Stimulated activated CD4-positive, alpha-beta T cell treated with anti-CD3 and anti-CD28 coated beads, TNF-alpha, amount 100 ng/mL, for 24 hours (primary cell): ENCODE measurements at places on chromosomes 5 and 9.

DNA sequence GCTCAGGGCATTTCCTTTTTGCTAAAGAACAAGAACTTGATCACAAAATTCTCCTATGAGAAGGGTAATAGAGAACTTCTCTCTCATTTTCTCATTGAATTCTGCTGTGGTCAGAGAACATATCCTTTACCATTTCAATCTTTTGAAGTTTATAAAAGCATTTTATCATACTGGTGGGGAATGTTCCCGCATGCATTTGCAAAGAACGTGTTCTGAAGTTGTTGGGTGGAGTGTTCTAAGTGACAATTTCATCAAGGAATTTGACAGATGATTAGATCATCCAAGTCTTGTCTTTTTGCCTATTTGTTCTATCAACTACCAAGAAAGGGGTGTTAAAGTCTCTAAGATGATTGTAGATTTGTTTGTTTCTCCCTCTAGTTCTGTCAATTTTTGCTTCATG lies 163.4 kb upstream of the FREM1 start:
- DNase-seq, result no peak

DNA sequence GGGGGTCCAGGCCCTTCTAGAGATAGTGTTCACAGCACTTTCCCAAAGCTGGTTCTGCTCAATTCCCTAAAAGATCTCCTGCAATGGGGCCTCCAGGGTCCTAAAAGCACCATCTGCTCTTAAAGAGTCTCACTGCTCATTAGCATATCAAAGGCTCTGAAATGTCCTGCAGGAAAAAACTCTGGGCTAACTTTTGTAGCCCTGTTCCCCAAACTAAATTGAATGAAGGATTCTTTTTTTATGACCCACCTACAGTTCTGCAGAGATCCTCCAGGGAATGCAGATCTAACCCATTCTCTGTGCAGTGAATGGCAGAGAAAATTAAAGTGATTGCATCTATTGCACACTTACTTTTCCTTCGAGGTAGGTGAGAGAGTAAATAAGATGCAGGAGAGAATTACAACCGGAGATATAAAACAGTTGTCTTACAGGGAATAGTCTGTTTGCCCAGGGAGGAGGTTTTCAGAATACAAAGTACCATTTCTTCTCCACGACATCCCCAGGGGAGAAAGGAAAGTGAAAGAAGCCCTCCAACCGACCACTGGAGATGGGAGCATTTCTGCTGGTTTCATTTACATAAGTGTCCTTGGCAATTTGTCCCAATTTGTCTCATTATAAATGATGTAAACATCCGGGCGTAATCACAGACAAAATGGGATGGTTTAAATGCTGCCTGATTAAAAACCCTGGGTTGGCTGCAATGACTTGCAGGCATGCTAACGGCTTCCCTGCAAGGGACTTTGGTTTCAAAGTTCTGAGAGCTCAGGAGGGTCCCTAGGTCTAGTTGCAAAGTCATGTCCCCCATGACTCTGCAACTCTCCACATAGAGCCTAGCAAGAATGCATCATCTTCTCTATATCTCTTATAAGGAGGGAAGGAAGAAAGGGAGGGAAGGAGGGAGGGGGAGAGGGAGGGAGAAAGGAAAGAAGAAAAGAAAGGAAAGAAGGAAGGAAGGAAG lies 114.0 kb downstream of the KCNIP1 start:
- DNase-seq, result no peak

- no peak for DNase-seq
Measured at GRCh38 chr9:76552751-76553455, 93.9 kb downstream of the GCNT1 start.

- DNase-seq, result no peak
Measured at GRCh38 chr5:10339958-10340357, 13.5 kb upstream of the MARCHF6 start.

- DNase-seq, result no peak
Measured at GRCh38 chr9:16039218-16039987, 486.6 kb downstream of the CCDC171 start.

GRCh38 chr5:88691945-88692868 lies 190.8 kb downstream of the MEF2C start:
- DNase-seq, result no peak

DNA sequence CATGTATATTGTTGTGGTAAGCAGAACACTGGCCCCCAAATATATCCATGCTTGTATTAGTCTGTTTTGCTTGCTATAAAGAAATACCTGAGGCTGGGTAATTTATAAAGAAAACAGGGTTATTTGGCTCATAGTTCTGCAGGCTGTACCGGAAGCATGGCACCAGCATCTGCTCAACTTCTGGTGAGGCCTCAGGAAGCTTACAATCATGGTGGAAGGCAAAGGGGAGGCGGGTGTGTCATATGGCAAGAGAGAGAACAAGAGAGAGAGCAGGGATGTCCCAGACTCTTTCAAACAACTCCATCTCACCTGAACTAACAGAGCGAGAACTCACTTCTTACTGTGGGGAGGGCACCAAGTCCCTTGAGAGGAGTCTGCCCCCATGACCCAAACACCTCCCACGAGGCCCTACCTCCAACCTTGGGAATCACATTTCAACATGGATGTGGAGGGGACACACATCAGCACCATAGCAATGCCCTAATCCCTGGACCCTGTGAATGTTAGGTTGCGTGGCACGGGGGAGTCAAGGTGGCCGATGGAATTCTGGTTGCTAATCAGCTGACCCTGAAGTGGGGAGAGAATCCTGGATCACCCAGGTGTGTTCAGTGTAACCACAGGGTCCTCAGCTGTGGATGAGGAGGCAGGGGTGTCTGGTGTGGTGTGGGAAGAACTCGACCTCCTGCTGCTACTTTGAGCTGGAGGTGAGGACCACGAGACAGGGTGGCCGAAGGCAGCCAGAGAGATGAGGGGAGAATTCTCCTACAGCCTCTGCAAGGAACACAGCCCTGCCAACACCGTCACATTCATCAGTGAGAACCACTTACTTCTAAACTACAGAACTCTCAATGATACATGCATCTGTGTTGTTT lies 172.8 kb downstream of the AUH start:
- no peak for DNase-seq

DNA sequence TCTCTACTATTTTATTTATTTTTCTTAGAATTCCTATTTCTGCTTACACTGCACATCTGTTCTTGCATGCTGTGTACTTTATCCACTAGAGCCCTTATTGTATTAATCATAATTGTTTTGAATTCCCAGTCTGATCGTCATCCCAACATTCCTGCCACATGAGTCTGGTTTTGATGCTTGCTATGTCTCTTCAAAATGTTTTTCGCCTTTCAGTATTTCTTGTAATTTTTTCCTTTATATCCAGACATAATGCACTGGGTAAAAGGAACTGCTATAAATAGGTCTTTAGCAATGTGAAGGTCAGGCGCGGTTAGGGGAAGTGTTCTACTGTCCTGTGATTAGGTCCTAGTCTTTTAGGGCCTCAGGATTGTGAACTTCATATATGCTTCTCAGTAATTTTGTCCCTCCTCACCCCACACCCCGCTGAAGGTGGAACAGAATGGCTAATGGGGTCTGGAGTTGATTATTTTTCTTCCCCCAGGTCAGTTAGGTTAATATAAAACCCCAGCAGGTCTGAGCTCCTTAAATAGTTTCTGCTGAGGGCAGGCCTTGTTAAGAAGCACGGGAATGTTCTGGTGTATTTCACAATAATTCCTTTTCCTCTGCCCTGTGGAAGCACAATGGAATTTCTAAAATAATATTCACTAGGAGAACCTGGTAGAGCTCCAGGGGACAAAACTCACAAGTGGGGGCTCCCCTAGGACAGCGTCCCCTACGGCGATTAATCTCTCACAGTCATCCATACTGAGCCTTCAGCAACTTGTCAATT lies 146.6 kb upstream of the TUT7 start:
- DNase-seq, result no peak

DNA sequence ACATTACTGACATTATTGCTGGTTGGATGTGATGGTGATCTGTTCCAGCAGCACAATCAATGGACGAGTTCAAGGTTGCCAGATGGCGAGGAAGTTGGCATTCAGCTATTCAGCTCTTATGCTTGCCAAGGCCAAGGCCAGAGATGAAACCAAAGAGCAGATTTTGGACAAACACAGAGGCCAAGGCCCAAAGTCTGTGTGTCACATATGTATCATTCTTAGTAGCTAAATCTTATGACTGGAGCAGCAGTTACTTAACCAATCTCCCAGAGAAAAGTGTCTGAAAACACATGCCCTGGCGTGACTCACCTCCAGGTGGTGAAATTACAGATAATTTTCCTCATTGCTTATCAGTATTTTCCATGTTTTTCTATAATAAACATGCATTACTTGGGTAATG lies 189.0 kb upstream of the EGFLAM start:
- DNase-seq, result no peak

GRCh38 chr9:19470567-19470966 lies 61.8 kb downstream of the ACER2 start:
- no peak for DNase-seq

DNA sequence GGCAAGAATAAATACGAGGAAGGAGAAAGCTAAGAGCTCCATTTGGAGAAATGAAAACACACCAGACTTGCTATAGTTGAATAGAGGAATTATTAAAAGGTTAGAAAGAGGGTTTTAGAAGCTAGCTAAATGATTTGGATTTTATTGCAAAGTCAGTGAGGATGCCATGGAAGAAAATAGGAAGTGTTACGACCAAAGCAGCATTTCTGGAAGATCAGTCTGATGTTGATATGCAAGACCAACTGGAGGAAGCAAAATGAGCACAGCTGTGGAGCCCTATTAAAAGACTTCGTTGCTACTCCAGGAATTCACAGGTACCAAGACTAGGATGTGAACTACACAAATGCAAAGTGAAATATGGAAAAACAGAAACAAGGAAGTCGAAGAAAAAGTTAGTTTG lies 2.1 kb downstream of the DHX29 start:
- no peak for DNase-seq

- no peak for DNase-seq
Measured at GRCh38 chr5:1137567-1138444, 25.9 kb upstream of the SLC12A7 start.

DNA sequence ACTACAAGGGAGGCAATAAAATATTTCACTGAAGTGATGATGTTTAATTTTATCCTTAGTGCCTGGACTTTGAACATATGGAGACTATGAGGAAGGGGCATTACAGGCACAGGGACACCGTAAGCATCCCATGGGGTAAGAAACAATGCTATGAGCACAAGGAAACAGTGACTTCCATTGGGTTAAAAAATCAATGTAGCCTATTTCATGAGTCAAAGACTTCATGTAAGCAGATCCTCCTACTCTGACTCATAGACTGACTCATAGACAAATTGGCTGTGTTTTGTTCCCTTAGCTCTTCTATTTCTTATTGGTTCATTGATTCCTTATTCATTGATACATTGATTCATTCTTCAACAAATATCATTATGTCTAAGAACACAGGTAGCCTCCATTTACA lies 351.0 kb downstream of the PRELID2 start:
- DNase-seq, result no peak

GRCh38 chr5:172414531-172415361 lies 39.6 kb downstream of the SH3PXD2B start:
- no peak for DNase-seq

DNA sequence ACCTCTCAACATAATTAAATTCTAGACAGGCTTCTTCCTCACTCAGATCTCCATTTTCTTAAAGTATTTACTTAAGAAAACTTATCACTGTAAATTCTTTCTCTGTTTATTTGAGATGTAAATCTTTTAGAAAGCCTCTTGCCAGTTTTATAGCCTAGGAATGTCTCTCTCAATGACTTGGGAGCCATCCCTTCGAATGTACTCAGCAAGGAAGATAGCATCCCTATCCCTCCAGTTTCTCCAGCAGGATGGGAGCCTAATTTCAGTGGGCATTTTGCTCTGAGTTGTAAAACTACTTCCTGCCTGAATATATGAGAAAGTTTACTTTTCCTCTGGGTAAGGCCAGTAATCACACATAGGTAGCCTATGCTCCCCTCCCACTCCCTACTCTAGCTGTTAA lies 558.5 kb upstream of the ARRDC3 start:
- no peak for DNase-seq

DNA sequence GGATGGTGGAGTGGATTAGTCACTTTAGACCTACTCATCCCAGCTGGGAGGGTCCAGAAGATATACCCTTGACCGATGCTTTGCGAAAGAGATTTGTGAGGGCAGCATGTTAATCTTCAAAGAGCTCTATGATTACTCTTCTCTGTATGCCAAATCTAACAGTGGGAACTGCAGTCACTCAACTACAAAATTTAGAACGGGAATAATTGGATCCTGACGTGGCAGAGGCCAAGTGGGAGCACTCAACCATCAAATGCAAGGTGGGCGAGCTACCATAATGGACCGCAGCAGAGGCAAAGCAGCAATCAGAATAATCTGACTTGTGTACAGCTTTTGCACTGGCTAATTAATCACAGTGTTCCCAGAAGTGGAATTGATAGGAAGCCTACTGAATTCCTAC lies 20.4 kb downstream of the NSA2 start:
- no peak for DNase-seq

DNA sequence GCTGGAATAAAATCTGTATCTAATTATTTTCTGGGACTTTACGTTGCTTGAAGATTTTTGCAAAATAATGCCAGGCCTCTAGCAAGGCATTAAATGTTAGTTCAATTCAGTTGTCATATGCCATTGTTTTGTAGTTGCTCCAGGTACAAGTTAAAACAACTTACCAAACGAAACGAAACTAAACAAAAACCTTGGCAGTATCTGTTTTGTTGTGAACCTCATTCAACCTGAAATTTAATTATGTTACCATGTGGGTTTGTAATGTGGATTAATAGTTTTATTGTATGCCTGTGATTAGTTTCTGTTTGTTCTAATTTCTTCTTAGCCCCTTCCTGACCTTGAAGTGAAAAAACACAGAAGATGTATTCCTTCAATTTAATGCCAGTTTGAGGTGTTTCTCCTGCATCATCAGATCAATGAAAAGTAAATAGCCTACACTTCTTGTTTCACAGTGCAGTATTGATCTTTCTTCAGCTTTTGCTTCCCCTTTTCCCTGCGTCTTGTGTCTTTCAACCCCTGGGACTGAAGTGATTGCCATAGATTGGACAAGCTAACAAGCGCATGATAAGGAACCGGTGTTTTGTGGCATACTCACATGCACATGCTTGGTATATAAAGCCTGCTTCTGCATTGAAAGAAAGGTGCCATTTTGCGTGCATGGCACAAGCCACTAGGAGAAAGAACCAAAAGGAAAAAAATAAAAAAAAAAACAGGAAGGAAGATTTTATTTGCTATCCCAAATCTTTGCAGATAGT lies 699.0 kb upstream of the ARRDC3 start:
- DNase-seq, result no peak

- no peak for DNase-seq
Measured at GRCh38 chr5:103915081-103915480, 352.5 kb upstream of the NUDT12 start.

DNA sequence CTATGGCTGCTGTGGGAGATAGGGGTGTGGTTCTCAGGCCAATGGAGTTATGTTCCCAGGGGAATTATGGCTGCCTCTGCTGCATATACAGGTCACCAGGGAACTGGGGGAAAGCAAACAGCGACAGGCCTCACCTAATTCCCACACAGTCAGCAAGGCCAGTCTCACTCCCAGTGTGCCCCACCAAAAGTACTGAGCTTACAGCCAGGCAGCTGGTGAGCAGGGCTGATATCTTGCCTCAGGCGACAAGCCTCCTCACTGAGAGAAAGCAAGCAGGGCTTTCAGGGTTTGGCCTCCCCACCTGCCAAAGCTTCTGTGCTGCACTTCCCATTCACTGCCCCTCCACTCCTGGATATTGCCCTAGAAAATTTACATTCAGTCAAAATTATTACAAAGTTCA lies 273.8 kb upstream of the TARS1 start:
- no peak for DNase-seq
